ENCODE measurements at places on chromosomes 5 and 9.

DNA sequence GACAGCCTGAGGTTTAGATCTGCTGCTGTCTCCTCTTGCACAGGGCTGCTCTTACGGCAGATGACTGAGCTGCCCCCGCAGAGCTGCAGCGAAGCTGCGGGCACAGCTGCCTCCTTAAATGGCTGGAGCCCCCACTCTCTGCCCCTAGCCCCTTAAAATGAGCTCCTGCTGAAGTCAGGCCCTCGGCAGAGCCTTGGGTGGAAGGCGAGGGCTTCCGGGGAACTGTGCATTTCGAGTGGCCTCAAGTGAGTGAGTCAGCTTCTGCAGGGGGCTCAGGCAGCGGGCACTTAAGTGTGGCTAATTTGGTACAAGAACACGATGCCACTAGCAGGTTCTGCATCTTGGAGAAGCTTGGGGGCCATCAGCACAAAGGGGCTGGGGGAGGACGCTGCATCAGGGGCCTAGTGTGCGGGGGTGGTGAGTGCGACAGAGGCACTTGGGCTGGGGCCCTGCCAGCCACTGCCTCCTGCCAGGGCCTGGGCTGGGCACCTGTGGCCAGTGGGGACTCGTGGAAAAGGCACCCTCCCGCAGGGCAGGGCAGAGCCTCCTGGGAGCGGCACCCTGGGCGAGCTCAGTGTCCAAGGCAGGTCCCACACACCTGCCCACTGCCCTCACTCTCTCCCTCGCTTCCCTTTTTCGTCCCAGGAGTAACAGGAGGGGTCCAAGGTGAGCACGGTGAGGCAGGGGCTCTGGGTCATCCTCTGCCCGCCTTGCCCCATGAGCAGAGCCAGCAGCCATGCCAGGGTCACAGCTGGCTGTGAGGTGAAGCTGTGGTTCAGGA, 28.8 kb upstream of the RNU6ATAC start:
- no peak for DNase-seq

DNA sequence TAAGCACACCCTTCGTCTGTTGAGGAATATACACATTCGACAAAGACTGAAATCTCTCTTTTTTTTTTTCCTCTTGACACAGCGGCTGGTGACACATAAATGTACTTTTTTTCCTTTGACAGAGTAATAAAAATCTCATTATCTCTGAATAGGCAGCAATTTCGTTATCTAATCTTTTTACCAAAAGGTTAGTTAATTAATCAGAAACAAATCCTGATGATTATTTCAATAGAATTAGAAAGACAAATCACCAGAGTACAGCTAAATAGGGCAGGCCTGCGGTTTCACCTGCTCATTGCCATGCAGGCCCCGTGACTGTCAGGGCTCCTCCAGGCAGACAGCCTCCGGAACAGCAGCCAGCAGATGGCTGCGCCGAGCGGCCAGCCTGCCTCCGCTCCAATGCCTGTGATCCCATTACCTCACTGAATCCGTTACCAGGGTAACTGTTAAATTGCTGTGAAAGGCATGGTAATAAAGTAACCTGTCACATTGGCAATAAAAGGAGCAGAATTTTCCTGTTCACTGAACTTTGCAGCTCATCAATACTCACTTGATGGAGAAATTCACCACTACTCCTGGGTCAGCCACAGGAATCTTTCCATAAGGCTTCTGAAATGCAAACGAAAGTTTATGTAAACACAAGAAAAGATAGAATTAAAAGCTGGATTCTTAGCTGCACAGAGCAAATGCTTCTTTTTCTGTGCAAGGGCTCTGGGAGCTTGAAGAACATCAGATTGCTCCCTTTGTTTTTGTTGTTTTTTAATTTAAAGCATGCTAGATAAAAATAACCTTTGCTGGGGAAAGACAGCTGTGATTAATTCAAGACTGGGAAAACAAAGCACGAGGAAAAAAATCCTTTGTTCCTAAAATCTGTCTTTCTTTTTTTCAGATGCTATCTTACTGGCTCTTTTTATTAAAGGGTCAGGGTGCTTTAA, 666.4 kb upstream of the ZNF608 start:
- no peak for DNase-seq

DNA sequence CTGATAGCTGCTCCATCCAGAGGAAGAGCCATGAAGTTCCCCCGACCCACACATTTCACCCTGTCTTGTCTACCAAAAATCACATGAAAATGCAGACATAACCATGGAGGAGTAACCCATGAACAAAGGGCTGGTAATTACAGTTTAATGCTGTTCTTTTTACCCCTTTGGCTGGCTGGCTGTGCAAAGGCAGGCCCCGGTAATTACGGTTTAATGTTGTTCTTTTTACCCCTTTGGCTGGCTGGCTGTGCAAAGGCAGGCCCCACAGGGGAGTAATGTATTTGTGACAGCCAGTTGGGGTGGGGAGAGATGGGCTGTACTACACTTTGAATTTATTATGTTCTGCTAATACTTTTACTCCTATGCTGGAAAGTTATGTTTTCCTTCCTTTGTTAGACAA, 41.7 kb downstream of the PIK3R1 start:
- DNase-seq: no peak

- DNase-seq: no peak
These were observed 1244.1 kb upstream of the ACO1 start for GRCh38 chr9:31140316-31140715.

GRCh38 chr5:178298283-178298807, 65.7 kb upstream of the PHYKPL start:
- no peak for DNase-seq

DNA sequence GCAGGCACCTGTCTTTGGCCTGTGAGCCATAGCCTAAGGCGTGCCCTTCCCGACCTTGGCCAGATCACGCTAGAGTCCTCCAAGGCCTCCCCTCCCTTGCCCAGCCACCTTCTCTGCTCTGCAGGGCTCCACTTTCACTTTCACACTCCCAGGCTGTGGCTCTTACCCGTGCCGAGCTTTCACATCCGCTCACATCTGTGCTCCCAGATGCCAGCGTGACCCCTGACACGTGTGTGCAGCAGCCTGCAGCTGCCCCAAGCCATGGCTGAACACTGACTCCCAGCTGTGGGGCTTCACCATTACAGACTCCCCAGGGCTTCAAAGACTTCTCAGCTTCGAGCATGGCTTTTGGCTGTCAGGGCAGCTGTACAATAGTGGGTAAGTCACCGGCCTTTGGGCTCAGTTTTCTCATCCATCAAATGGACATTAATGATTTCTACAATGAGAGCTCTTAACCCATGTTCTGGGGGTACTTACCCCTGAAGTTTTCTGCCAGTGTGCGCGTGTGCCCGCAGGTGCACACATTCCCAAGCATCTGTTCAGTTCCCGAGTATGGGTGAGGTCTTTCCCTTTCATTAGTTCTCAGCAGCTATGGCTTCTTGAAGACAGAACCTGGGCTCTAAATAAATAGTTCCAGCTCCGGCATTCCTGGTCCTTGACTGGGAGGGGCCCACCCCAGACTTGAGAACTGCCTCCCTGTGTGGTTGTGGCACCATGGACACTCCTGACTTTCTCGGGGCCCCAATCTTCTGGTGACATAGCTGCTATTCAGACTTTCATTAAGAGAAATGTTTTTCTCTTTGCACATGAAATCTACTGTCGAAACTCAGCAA, 118.6 kb downstream of the RGS3 start:
- peak; percentile 83 for DNase-seq

GRCh38 chr9:85949586-85950335, 8.8 kb downstream of the NAA35 start:
- DNase-seq: no peak

- no peak for DNase-seq
These were observed 2.2 kb upstream of the ANXA6 start for GRCh38 chr5:151159649-151160373.

DNA sequence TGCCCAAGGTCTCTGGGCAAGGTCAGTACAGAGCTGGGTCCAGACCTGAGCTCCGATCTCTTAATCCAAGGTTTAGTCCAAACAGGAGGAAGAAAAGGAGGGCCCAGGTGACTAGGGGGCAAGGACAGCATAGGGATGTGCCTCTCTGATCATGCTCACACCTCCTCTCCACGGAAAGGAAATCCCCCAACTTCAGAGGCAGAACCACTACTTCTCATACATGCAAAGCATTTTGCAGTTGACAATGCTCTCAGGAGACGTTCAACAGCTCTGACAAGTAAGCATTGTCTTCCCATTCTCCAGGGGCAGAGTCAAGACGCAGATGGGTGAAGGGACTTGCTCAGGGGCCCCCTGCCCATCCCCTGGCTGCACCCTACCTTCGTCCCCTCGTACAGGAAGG, 8.7 kb upstream of the CORO2A start:
- no peak for DNase-seq

- no peak for DNase-seq
These were observed 64.9 kb downstream of the C6 start for GRCh38 chr5:41148448-41148847.

DNA sequence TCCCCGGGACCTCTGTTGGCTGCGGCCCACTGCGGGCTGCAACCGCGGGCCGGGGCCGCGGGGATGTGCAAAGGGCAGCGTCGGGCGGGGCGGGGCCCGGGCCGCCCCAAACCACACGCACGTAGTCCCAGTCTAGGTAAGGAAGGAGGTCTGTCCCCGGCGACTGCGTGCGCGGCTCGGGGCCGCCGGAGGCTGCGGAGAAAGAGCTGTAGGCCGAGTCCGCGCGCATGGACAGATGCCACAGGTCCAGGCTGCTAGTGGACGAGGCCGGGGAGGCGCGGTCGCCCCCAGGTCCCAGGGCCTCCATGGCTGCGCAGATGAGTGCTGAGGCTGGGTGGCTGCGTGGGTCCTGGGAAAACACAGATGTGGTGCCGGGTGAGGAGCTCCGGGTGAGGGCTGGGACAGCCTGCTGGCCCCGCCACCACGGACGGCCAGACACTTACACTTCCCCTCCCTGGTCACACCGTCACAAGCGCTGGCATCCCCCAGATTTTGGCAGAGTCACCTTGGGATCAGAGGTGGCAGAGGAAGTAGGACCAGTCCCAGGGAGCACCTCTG, 4.5 kb downstream of the SHROOM1 start:
- DNase-seq: no peak

DNA sequence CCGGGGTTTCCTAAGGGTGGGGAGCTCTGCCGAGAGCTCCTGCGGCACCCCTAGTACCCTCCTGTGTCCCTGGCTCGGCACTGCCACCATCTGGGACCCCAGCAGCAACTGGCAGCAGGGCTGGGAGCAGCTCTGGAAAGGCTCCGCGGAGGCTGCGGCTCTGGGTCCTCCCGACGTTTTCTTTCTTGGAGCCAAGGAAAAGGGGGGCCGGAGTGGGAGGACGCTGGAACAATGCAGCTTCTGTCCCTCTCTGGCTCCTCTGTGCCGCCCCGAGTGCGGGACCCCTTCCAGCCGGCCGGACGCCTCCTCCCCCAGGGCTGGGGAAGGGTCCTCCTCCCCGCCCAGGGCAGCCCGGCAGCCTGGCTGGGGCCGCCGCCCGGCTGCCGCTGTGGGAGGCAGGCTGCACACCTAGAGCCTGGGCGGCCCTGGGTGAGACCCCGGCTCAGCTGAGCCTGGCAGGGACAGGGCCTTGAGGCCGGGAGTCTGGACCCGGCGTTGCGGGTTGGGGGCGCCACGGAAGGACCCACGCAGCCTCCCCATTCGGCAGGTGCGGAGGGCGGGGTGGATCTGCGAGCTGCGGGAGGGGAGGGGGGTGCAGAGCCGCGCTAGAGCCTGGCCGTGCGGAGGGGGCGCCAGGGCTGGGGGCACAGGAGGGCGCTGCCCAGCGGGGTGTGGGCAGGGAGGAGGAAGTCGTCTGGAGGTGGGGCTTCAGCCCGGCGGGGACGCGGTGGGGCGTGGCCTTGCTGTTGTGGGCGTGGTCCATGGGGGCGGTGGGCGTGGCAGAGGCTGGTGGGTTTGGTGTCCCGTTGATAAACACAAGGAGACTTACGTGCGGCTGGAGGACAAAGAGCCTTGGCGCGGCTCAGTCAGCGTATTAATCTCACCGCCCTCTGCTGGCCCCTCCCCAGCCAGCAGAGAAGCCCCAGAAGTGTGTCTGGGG, 15.1 kb downstream of the GPSM1 start:
- DNase-seq: peak; percentile 87

- no peak for DNase-seq
These were observed 29.5 kb upstream of the PLIN2 start for GRCh38 chr9:19156805-19157204.

DNA sequence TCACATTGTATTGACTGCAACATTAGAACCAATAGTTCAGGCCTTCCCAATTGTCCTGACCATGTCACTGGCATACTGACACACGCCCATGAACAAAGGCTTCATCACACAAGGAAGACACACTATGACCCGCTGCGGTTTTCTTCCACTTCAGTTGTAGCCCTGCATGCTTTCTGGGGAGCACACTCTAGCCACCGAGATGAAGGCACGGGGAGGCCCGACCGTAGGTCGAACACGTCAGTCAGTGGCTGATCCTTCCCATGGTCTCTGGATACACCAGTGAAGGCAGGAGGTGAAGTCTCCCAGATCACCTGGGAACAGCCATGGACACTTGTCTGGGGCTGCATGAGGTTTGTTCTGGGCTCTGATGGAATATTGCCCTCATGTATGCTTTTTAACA, 224.7 kb downstream of the FSTL4 start:
- peak; percentile 17 for DNase-seq

DNA sequence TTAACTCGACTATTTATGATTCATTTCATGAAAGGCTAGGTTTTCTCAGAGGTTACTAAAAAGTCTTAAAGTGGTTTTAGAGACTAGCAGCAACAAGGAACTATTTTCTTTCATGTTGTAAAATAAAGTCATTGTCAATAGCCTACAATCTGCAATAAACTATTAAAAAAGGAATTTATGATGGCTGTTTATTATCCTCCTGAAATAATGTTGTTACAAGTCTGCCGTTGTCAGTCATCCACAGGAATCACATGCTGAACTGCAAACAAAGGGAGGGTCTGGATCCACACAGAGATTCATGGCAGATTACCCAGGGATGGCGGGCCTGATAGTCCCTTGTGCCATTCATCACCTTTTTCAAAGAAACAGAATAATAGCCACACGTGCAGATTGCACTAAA, 49.2 kb downstream of the TMEM174 start:
- no peak for DNase-seq

- DNase-seq: no peak
These were observed 36.9 kb upstream of the ANKRD55 start for GRCh38 chr5:56270058-56270457.

- no peak for DNase-seq
These were observed 121.1 kb downstream of the CAVIN4 start for GRCh38 chr9:100698945-100699344.

DNA sequence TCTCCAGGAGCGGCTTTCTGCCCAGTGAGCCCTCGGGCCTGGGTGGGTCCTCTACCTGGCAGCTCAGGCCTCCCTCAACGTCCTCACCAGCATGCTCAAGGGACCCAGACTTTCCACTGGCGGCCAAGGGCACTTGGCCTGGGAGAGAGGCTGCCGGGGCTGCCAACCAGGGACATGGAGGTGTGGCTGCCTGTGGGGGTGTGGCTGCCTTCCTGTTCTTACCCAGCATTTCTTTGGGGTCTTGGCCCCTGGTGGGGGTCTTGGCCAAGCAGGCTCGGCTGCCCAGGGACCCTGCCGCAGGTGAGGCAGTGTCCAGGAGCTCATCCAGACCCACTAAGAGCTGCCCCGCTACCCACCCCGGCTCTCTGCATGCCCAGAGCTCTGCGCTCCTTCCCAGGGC, 7.2 kb upstream of the QSOX2 start:
- DNase-seq: no peak

DNA sequence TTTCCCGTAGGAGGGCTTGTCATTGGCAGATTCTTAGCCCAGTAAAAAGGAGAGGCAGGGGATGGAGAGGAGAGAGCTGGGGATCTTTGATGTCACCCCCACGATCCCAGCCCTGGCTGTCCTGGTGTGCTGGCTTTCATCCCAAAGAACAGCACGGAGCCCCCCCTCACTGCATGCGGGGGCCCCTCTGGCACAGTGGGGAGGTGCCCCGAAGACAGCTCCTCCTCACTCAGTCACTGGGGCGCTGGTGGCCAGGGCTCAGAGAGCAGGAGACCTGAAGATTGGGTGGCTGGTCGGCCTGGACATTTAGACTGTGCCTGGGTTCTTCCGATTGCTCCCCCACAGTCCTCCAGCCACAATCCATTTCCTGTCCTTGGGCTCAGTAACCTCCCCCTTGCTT, 207.5 kb downstream of the MELK start:
- DNase-seq: no peak

Measured in activated CD8-positive, alpha-beta memory T cell treated with anti-CD3 and anti-CD28 coated beads for 24 hours (primary cell).